ENCODE measurements at places on chromosomes 1 and 21. TPM values are rescaled to one million over a fixed set of nuclear protein-coding genes. Genes with fewer than 3 reads are reported as not detected.

Gene C1orf21
- total RNA-seq = 15.1 TPM

Gene FCRL5
- total RNA-seq = not detected

Gene CACNA1S
- not detected for total RNA-seq

Gene PGLYRP4
- not detected for total RNA-seq

Gene MOB3C
- 5.5 TPM for total RNA-seq

Gene PNRC2
- total RNA-seq = 57.8 TPM

Gene RNF115
- 15.3 TPM for total RNA-seq

Gene SH2D1B
- not detected for total RNA-seq

Gene OR2T2
- total RNA-seq = not detected

Gene PPIAL4G
- total RNA-seq = not detected

Gene OR2M3
- not detected for total RNA-seq

Gene GBP5
- total RNA-seq = 0.79 TPM

Gene S100A16
- 54.4 TPM for total RNA-seq

Gene IGSF21
- total RNA-seq = not detected

Gene FMN2
- 2.4 TPM for total RNA-seq

Gene SPATC1L
- total RNA-seq = 15.8 TPM

Gene BGLAP
- total RNA-seq = 0.66 TPM

Gene GNG12
- total RNA-seq = 101 TPM

Gene ATP1B1
- 58.3 TPM for total RNA-seq

Data from astrocyte (in vitro differentiated cells and primary cell).